ENCODE measurements at places on chromosomes 13 and 19. TPM values are rescaled to one million over a fixed set of nuclear protein-coding genes. Genes with fewer than 3 reads are reported as not detected.

GNG7 gene
- total RNA-seq: 0.22 TPM

ZNF888 gene
- total RNA-seq: 5.9 TPM

FBXO27 gene
- total RNA-seq: not detected

FGF14 gene
- not detected for total RNA-seq

TMEM238 gene
- 14.8 TPM for total RNA-seq

THAP8 gene
- 2.6 TPM for total RNA-seq

OR7D2 gene
- total RNA-seq: 0.69 TPM

SCEL gene
- not detected for total RNA-seq

PALM3 gene
- total RNA-seq: not detected

PINLYP gene
- total RNA-seq: 4.1 TPM

SLC10A2 gene
- not detected for total RNA-seq

ZIC5 gene
- not detected for total RNA-seq

PSG1 gene
- not detected for total RNA-seq

LIG1 gene
- 99.4 TPM for total RNA-seq

CRLF1 gene
- not detected for total RNA-seq

LTBP4 gene
- total RNA-seq: 58.3 TPM

ZNF492 gene
- 0.15 TPM for total RNA-seq

CGB2 gene
- not detected for total RNA-seq

MBD3L2 gene
- not detected for total RNA-seq

EPSTI1 gene
- 121 TPM for total RNA-seq

SAFB2 gene
- total RNA-seq: 116 TPM

AMH gene
- 5.4 TPM for total RNA-seq

DNAAF3 gene
- not detected for total RNA-seq

EXOSC5 gene
- 31.3 TPM for total RNA-seq

RFPL4A gene
- not detected for total RNA-seq

STK11 gene
- 77.1 TPM for total RNA-seq

RAB4B gene
- total RNA-seq: 57.5 TPM

ZNF730 gene
- 0.34 TPM for total RNA-seq

BAX gene
- 407 TPM for total RNA-seq

LRFN3 gene
- total RNA-seq: 14.7 TPM

DAND5 gene
- total RNA-seq: not detected

PSG6 gene
- not detected for total RNA-seq

ZNF567 gene
- total RNA-seq: 7.6 TPM

ZNF441 gene
- 4.6 TPM for total RNA-seq

SWSAP1 gene
- 3.2 TPM for total RNA-seq

ZNF530 gene
- 6.6 TPM for total RNA-seq

SLC1A6 gene
- total RNA-seq: not detected

LENG9 gene
- 6.0 TPM for total RNA-seq

ZNF571 gene
- total RNA-seq: 0.59 TPM

PSG2 gene
- total RNA-seq: not detected

ATXN8OS gene
- not detected for total RNA-seq

ZNF540 gene
- 0.93 TPM for total RNA-seq

SRRM5 gene
- 0.41 TPM for total RNA-seq

LSR gene
- total RNA-seq: 4.5 TPM

CPB2 gene
- not detected for total RNA-seq

Measured in T-helper 1 cell treated with Interleukin-12 subunit alpha and Interleukin-12 subunit beta and Interleukin-4 antibody, amounts not matched to agents 30 ng/mL and 1 ng/mL, for 36 hours (primary cell).